Stimulated activated CD8-positive, alpha-beta memory T cell treated with anti-CD3 and anti-CD28 coated beads, Interleukin-4, amount 100 ng/mL, for 1 hour (primary cell): ENCODE measurements at places on chromosomes 12 and 14.

GRCh38 chr12:106317406-106318082 is 15.0 kb downstream of the TCP11L2 start:
- no peak for DNase-seq

GRCh38 chr12:31496257-31496656 is 94.7 kb downstream of the DENND5B start:
- no peak for DNase-seq

GRCh38 chr12:65653946-65654629 is 170.2 kb upstream of the HMGA2 start:
- DNase-seq = no peak

DNA sequence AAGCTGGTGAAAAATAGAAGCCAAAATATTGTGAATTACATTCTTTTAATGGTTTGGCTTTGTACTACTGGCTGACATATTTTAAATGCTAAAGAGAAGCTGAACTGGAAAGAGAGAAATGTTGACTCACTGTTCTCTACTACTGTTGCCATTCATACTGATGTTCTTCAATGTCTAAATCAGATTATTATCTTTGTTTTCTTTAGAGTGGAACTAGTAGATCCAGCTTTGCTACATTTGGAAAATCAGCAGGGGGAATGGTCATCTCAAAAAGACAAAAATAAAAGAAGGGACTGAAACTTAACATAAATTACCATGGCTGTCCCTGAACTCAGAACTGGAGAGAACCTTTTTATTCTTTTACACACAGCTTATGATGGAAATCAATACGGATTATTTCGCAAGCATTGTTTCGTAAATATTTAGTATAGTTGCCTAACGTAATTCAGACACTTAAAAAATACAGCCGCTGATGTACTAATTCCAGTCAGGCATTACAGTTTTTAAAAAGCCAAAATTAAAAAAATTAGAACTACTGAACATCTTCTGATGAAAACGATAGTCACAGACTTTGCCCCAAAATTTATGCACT is 76.3 kb upstream of the OTX2 start:
- DNase-seq = no peak

GRCh38 chr12:644818-645552 is 18.3 kb downstream of the NINJ2 start:
- no peak for DNase-seq

GRCh38 chr14:35406506-35407305 is 2.2 kb upstream of the NFKBIA start:
- no peak for DNase-seq

DNA sequence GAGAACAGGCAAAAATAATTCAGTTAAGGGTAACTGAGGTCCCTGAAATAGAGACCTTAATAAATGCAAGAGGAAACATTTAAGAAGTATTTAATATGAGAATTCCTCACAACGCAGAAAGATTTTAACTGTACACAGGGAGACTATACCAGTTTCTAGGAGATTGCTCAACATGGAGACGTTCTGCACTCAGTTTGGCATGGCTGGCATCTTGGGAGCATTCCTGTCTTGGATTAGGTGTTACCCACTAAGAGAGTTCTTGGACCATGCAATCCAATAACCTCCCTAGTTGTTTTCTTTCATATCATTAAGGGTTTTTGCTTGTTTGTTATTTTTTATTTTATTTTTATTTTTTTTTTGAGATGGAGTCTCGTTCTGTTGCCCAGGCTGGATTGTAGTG is 302.4 kb downstream of the NELL2 start:
- no peak for DNase-seq
